Kasumi-1 (cell line): ENCODE measurements at places on chromosomes 11 and 22.

DNA sequence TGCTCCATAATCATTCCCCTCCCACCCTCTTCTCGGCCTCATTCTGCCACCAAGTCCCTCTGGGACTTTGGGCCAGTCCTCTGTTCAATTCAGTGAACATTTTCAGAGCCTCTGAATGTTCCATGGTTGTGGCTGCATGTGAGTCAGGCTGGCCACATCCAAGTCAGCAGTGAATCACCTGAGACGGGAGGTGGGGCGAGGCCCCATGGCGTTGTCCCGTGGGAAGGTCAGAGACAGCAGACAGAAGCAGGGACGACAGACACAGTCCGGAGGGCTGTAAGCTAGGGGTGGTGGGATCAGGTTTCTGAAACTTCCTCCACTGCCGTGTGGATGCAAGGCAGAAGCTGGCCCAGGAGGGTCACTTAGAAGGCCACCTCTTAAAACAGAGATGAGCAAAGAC lies 324.8 kb downstream of the MN1 start:
- no peak for DNase-seq

- no peak for DNase-seq
Observed at GRCh38 chr11:110691926-110692325, 20.3 kb downstream of the ARHGAP20 start.

DNA sequence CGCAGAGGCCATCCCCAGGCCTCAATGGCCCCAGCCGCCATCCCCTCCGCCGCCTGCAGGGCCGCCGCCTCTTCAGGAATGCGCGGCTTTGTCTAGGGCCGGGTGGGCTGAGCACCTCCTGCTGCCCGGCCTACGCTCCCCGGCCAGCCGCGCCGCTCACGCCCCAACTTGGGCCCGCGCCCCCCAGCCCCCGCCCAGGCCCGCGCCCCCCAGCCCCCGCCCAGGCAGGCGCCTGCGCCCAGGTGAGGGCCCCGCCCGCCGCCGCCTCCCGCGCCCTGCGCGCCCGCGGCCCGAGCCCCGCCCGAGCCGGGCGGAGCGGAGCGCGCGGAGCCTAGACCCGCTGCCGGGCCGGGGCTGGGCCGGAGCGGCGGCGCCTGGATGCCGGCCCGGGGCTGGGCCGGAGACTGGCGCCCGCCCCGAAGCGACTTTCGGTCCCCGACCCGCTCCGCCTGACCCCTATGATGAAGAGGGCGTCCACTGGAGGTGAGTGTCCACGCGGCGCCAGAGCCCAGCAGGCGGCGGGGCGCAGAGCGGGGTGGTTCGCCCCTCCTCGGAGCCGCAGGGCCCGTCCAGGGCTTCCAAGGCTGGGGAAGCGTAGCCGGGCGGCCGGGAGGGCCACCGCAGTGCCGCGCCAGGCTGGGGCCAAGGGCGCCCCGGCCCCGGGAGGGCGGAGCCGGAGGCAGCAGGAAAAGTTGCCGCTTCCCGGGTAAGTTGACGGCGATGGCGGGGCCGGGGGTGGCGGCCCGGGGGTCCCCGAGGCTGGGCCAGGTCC lies 34.3 kb upstream of the PRODH start:
- DNase-seq = no peak

GRCh38 chr11:123018702-123019101 lies 37.1 kb upstream of the BSX start:
- DNase-seq = no peak

- DNase-seq = no peak
Observed at GRCh38 chr11:112082729-112083128, 3.8 kb downstream of the TIMM8B start.
